ENCODE measurements at places on chromosomes 4 and X.

DNA sequence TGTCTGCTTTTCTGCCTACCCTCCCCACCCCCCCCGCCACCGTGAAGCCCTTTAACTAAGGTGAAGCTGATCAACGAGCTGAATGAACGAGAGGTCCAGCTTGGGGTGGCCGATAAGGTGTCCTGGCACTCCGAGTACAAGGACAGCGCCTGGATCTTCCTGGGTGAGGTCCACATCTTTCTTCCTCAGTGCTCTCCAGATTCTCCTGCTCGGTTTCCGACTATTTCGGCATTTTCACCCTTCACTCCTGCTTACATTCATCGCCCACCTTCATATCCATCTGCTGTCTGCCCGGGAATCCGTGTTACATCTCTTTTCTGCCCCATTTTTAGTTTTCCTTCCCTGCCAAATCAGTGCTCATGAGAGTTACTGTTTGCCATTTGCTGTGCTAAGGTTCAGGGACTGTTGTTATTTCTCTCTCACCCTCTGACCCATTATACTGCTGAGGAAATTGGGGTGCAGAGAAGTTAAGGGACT, 459 bp downstream of the RBMX2 start:
- no peak for DNase-seq

DNA sequence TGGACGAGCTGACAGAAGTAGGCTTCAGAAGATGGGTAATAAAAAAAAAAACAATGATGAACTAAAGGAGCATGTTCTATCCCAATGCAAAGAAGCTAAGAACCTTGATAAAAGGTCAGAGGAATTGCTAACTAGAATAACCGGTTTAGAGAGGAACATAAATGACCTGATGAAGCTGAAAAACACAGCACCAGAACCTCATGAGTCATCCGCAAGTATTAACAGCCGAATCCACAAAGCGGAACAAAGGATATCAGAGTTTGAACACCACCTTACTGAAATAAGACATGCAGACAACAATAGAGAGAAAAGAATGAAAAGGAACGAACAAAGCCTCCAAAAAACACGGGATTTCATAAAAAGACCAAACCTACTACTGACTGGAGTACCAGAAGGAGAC, 10.5 kb downstream of the NELFA start:
- DNase-seq = peak; percentile 11

DNA sequence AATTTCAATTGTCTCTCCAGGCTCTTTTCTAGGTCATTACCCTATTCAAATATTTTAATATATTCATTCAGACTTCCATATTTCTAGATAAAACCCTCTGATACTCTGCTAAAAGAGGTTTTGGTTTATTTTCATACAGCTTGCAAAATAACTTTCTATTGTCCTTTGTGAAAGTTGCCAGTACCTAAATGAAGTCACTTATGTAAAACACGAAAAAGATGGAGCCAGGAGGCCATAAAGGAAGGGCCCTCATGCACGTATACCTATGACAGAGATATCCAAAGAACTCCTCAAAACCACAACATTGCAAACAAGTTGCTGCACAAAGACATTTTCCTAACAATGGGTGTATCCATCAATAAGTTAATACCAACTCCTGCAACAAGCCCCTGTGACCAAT, 25.7 kb upstream of the ELOVL6 start:
- DNase-seq = no peak

DNA sequence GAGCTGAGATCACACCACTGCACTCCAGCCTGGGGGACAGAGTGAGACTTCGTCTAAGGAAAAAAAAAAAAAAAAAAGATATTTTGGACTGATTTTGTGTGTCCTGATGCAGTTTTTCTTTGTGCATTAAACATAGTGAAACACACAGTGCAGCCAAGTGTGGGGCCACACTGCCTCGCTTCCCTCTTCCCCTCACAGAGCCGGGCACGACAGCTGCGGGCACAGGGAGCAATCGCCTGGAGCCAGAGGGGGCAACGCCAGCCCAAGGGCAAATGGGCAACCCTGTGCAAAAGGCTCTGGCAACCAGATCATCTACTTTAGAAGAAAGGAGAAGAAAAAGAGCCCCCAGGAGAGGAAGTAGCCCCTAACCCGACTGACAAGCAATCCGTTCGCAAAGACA, 13.5 kb upstream of the CCNQ start:
- no peak for DNase-seq

DNA sequence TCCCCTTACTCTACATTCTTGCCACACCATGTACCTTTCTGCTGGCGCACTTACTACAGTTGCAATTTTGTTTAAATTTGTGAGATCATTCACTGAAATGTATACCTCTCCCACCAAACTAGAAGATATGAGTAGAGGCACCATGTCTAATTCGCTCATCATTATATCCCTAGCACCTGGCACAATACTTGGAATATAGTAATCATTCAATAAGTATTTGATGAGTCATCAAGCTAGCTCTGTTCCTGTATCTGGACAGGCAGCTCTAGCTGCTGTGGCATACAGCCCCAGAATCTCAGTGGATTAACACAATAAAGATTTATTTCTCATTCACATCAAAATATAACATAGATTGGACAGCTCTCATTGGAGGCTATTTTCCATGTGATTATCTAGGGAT, 245.9 kb downstream of the IDS start:
- DNase-seq = no peak

DNA sequence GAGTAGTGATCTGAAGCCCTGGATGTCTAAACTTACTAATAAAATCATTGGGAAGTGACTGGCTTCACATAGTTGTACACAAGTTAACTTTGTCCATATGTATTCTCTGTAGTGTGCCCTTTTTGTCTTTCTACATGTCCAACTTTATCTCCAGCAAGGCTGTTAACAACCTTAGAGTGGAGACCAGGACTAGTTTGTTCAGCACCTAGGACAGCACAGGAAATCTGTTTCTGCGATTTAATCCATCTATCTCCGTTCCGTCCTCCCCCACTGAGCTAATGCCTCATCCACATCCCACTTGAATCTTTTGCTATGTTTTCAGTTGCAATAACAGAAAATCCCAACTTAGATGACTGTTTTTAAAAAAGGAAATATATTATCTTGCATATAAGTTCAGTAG, 3.4 kb upstream of the ARR3 start:
- DNase-seq = no peak

DNA sequence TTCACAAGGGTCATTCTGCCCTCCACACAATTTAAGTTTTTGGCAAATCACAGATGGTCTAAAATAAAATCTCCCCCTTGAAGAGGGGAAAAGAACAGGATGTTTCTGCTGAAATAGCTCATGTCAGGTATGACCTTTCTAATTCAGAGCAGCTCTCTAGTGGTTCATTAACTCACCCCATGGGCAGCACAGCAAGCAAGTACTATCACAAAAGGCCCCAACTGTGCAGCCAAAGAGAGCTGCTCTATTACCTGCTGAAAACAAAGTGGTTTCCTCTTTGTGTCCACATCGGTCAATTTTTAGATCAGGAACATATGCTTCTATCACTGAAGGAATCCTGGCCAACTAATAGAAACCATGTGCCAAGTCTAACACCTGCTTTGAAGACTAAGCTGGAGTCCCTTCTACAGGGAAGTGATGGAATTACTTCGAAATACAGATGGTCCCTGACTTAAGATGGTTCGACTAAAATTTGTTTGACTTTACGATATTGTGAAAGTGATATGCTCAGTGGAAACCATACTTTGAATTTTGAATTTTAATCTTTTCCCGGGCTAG, 164.3 kb downstream of the ENOX2 start:
- no peak for DNase-seq

DNA sequence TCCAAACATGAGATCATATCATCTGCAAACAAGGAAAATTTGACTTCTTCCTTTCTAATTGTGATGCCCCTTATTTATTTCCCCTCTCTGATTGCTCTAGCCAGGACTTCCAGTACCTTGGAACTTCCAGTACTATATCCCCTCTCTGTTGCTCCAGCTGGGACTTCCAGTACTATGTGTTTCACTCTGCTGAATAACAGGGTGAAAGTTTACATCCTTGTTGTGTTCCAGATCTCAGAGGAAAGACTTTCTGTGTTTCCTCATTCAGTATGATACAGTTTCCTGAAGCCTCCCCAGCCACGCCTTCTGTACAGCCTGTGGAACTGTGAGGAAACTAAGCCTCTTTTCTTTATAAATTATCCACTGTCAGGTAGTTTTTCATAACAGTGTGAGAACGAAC, 381.3 kb upstream of the FAM47C start:
- DNase-seq = no peak

DNA sequence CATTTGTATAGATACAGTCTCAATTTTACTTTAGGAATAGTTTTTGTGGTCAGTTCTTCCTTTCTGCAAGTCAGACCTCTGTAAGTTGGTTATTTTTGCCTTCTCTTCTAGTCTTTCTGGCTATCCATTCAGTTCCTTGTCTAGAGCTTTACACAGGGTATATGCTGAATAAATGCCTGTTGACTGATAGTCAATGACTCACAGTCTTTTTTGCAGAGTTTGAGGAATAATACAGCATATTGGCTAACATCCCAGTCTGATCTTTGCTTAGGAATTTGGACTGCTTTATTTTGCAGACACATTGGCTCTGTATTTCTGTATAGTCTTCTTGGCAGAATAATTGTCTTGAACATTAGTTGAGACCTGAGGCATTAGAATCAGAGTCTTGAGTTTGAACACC, 132.4 kb downstream of the MAGEC1 start:
- no peak for DNase-seq

- DNase-seq = no peak
Observed at GRCh38 chr4:118287711-118288451, 64.9 kb downstream of the PRSS12 start.

DNA sequence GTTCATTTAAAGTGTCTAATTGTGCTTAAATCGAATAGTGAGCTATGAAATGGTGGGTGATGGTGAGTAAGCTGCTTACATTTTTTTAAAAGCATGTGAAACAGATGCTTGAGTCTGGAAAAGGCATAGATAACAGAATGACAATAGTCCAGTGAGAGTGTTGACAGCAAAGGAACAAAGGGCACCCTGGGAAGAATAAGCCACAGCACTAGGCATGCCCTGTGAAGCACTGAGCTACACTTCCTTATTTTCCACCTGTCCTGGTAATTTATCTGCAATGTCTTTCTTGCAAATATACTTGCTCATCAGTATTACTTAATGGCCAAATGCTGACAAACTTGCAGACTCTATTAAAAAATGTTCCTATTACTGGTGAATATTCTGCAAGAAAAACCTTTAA, 168.7 kb downstream of the PRDM5 start:
- peak; percentile 33 for DNase-seq

DNA sequence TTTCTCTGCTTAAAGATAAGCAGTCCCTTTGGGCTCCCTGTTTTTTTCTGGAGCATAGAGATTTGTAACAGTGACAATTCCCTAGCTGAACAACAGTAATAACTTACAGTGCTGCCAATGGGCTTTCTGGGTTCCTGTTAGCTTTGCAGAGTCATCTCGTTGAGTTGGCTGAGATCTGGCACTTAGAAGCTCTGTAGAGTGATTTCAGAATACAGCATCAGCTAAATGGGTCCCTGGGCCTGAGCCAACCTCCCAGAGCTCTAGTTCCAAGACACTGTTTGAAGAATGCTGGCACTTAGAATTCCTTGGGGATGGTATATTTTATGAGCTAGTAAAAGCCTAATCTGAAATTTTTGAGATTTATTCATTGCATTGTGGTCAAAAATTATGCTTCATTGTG, 43.5 kb upstream of the SERTM2 start:
- no peak for DNase-seq

DNA sequence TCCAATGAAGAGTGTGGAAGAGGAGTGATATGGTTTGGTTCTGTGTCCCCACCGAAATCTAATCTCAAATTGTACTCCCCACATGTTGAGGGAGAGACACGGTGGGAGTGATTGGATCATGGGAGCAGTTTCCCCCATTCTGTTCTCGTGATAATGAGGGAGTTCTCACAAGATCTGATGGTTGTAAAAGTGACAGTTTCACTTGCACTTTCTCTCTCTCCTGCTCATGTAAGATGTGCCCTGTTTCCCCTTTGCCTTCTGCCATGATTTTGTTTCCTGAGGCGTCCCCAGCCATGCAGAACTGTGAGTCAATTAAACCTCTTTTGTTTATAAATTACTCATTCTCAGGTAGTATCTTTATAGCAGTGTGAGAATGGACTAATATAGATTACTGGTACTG, 39.6 kb downstream of the FAM47C start:
- DNase-seq = no peak

DNA sequence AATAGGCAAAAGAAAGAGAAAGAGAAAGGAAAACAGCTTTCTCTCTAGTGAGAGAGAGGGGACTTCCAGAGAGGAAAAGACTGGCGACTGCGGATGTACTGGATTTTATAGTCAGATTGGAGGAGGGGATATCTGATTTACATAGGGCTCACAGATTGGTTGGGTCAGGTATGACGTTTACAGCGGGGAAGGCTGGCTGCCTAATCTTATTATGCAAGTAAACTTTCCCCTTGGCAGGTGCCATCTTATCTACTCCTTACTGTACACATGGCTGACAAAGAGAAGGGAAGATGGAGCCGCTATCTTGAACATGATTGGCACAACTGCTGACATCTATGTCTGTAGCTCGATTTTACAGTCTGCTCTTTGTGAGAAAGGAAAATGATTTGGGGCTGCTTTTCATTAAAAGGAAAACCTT, 25.4 kb downstream of the RBPJ start:
- no peak for DNase-seq

DNA sequence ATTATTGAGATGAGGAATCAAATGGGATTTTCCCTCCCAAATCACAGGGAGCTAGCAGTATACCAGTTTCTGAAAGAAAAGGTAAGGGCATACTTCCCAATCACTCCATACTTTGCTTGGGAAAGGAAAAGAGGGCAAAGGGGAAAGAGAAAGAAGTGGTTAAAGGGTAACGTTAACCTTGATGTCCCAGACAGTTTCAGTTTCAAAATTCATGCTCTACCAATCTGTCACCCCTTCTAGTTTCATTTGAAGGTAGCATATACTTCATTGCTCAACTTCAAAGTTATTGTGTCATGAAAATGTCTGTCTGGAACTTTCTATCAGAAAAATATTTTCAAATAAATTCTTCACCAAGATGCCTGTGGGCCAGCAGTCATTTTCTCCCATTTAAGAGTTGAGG, 16.0 kb downstream of the TNMD start:
- DNase-seq = no peak

DNA sequence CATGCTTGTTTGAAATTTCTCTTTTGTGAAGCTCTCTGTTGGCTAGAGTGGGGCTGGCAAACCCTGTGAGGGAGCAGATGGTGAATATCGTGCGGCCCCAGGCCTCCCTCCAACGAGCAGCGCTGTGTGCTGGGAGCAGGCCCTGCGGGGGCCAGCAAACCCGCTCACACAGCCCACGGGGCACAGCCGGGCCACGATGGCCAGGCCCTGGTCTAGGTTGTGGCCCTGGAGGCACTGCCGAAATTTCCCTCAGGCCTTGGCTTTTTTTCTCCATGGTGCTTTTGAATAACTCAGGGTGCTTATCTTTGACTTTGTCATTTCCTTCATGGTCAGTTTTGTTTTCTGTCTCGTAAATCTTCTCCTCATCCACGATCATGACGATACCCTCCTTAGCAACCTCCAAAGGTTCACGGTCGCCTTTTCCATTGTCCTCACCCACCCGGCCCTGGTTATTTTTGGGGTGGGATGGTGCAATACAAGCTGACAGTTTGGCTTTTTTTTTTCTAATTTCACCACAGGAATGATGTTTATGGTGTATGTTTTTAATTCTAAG, 20.7 kb downstream of the PCGF3 start:
- no peak for DNase-seq

GRCh38 chrX:14801136-14801535, 71.7 kb downstream of the FANCB start:
- DNase-seq = no peak

- no peak for DNase-seq
Observed at GRCh38 chrX:8832582-8833378, 31.6 kb upstream of the FAM9A start.

Measured in NCI-H510A treated with DMSO at 0.1 percent for 48 hours (cell line).